ENCODE measurements at places on chromosomes 7 and 10.

GRCh38 chr7:54544149-54544526 lies 2.0 kb downstream of the VSTM2A start:
- no peak for DNase-seq

DNA sequence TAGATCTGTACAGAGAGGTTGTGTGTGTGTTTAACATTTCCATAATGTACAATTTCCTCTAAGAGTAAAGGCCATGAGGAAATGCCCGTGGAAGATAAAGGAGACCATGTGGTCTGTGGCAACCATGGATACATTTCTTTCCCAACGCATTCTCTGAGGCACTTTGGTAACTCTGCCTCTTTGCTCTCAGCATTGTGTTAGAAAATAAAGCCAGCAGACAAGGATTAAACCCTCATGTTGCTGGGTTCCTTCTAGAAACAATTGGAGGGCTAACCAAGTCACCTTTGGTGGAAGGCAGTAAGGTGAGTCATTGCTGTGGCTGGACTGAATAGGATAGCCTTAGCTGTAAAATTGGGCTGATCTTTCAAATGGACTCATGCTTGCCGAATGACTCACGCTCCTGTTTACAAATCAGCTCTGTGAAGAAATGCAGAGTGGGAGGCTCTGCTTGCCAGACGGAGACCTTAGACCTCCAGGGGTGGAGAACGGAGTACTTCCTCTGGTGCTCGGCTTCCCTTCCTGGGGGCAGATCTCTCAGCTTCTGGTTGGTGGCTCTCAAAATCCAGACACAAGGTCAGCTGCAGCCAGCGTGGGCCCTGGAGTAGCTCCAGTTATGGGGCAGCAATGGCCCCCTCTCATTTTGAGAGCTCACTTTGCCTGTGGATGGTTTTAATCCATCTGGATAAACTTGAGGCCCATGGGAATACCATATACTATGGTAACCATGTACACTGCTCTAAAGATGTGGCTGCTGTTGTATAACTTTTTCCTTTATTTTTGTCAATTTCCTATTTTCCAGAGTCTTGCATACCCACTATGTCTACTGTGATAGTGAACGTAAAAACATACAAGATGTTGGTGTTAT lies 137.3 kb downstream of the TCF7L2 start:
- no peak for DNase-seq

GRCh38 chr7:27945058-27945795 lies 205.3 kb downstream of the TAX1BP1 start:
- DNase-seq: no peak

- no peak for DNase-seq
Observed at GRCh38 chr10:111018021-111018420, 58.8 kb upstream of the ADRA2A start.

GRCh38 chr10:90288391-90288933 lies 569.4 kb downstream of the HTR7 start:
- no peak for DNase-seq

- no peak for DNase-seq
Observed at GRCh38 chr10:51918440-51918839, 219.0 kb upstream of the CSTF2T start.

DNA sequence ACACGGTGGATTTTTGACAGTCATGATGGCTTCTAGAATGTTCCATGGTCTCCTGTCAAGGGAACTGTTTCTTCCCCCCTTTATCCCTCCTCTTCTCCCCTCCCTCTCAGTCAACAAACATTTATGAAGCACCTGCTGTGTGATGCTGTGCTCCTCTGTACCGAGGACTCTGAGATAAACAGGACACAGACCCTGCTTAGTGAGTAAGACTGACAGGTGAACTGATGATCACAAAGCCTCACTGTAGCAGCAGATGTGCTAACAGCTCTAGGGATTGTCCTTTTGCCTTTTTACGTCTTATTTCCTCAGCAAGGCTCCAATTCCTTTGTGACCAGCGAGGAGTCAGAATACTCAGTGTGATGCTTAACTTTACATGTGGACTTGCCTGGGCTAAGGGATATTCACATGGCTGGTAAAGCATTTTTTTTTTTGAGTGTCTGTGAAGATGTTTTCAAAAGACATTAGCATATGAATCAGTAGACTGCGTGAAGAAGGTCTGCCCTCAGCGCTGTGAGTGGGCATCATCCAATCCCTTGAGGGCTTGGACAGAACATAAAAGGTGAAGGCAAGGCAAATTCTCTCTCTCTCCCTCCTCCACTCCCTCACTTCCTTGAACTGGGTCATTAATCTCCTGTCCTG lies 170.1 kb downstream of the ADRA2A start:
- DNase-seq: no peak

GRCh38 chr7:37068902-37069301 lies 344.6 kb upstream of the AOAH start:
- DNase-seq: no peak

DNA sequence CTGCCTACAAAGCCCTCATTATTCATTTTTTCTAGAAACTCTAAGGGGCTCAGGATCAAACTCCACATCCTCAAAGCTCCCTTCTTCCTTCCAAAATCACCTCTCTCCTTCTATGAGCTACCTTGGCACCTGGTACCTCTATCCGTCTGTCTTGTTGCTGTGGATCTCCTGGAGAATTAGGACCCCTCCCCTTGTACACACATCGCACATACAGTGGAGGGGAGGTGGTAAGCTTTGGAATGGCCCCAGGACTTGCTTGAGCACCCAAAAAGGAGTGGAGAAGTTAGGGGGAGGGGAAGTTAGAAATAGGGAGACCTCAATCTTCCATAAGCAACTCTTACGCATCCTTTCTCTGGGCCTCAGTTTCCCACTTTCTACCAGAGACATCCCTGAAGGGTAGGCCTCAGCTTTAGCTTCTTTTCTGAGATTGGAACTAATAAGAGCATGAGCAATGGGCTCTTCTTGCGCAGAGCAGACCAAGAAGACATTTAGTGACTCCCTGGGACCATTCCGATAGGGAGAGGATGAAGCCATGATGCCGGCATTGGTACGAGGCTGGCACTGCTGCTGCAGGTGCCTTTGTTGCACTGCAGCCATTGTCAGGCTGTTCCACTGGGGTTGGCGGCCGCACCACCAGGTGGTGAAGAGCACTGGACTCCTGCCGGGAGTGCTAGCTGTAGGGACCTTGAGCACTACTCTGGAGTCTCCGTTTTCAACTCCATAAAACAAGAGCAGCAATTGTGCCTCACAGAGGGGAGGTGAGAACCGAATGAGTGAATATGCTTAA lies 4.5 kb downstream of the CYP26C1 start:
- DNase-seq: no peak

DNA sequence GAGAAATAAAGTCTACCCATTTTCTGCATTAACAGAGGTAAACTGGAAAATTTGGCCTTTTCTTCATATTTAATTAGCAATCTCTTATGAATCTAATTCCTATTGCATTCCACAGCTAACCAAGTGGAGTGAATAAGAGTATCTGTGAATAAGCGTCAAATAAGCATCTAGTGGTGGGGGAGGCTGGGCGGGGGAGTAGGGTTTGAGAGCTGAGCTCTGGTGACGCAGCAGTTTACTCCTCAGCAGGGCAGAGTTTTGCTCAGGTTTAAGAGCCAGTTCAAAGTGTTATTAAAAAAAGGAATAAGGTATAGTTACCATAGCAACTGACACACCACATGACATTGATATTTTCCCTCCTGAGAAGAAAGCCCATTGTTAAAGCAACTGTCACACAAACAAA lies 1346.8 kb upstream of the CELF2 start:
- no peak for DNase-seq
